ENCODE measurements at places on chromosomes 7 and 10. TPM values are rescaled to one million over a fixed set of nuclear protein-coding genes. Genes with fewer than 3 reads are reported as not detected.

DNA sequence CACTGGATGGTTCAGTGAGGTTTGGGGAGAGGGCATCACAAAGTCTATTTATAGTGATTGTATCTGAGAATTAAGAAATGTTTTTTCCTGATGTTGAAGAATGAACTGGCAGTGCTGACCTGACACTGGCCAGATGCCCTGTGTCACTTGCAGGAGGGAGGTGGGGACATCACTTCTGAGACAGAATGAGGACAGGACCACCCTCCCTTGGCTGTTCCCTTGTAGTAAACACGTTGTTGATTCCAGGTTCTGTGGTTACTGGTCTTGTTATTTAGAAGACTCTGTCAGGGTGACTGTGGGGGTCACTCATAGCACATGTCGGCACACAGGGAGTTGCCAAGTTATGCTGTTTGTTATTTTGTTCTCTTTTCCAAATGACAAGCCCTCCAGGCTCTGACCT is 126.4 kb downstream of the ADCY1 start:
- no peaks in the 10 kb centered on the region for H3K4me1 ChIP-seq
- H3K27me3 ChIP-seq: peaks cover 3% of the 10 kb centered on the region
- no peaks in the 10 kb centered on the region for H3K36me3 ChIP-seq
- DNase-seq: no peak
- no peak overlapping the region for H3K27ac ChIP-seq

- H3K4me3 ChIP-seq: no peak overlapping the region
- no peaks in the 10 kb centered on the region for H3K4me1 ChIP-seq
- H3K27ac ChIP-seq: no peak overlapping the region
- no peaks in the 10 kb centered on the region for H3K36me3 ChIP-seq
- no peaks in the 10 kb centered on the region for H3K27me3 ChIP-seq
- no peak for DNase-seq
Measured at GRCh38 chr7:158372400-158373342, 215.0 kb downstream of the PTPRN2 start.

GRCh38 chr7:151866761-151867655 is 9.9 kb downstream of the PRKAG2 start:
- H3K27ac ChIP-seq: no peak overlapping the region
- no peak overlapping the region for H3K4me3 ChIP-seq
- no peaks in the 10 kb centered on the region for H3K4me1 ChIP-seq
- no peaks in the 10 kb centered on the region for H3K36me3 ChIP-seq
- no peaks in the 10 kb centered on the region for H3K27me3 ChIP-seq

DNA sequence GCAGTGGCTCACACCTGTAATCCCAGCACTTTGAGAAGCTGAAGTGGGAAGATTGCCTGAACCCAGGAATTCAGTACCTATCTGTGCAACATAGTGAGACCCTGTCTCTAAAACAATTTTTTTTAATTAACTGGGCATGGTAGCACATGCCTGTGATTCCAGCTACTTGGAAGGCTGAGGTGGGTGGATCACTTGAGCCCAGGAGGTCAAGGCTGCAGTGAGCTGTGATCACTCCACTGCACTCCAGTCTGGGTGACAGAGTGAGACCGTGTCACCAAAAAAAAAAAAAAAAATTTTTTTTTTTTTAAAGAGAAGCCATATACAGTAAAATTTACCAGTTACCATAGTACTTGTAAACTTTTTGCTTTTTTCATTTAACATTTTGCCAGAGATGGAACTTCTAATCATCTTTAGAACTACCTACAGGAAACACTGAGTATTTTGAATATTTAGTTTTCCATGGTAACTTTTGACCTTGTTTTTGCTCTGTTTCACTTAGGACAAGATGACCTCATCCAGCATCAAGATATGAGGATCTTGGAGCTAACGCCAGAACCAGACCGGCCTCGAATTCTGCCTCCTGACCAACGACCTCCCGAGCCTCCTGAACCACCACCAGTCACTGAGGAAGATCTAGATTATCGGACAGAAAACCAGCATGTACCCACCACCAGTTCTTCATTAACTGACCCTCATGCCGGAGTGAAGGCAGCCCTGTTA is 40.6 kb downstream of the MPLKIP start:
- H3K36me3 ChIP-seq: peaks cover 37% of the 10 kb centered on the region
- H3K4me3 ChIP-seq: no peak overlapping the region
- no peak overlapping the region for H3K27ac ChIP-seq

DNA sequence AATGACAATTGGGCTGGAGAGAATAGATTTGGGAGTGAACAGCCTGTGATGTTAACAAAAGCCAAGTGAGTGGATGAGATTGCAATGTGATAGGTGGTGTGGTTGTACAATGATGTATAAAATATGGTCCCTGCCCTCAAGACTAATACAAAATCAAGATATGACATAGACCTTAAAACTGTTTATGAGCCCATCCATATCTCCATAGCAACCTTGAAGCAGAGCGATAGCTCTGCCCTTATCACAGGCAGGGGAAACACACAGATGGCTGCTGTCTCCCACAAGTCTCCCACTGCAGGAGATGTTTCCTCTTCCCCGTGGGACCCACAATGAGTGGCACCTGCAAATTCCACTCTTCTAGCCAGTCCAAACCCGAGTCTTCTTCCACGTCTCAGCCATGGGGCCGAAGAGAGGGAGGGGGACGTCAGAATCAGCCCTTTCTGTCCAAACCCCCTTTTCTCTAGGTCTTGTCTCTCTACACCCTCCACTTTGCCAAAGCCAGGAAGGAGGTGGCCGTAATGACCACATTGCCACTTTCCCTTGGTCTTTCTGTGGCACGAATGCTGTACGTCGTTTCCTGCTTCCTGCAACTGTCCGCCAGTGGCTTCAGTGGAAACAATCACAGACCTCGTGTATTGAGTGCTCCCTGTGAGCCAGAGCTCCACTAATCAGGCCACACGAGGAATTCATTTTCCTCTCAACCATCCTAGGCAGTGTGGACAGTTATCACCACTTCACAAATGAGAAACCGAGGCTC is 7.5 kb upstream of the TBXAS1 start:
- no peaks in the 10 kb centered on the region for H3K36me3 ChIP-seq
- no peaks in the 10 kb centered on the region for H3K27me3 ChIP-seq
- DNase-seq: no peak

DNA sequence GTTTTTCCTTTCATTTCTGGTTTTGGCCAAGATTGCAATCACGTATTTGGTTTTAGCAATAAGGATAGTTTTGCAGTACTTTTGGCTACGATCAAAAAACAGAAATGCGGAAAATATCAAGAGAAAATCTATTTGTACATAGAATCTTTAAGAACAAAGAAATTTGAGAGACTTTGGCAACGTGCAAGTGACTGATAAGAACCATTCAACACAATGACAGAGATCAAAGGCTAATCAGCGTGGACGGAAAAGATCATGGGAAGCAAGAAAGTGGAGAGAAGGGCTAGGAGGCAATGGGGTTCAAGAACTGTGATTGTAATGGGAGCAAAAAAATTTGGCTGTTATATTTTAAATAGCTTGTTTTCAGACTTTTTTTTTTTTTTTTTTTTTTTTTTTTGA is 16.2 kb upstream of the LRRN3 start:
- no peaks in the 10 kb centered on the region for H3K36me3 ChIP-seq
- peaks cover 15% of the 10 kb centered on the region for H3K4me1 ChIP-seq
- H3K27ac ChIP-seq: no peak overlapping the region
- DNase-seq: no peak
- H3K4me3 ChIP-seq: no peak overlapping the region
- no peaks in the 10 kb centered on the region for H3K27me3 ChIP-seq

- H3K27ac ChIP-seq: peak overlapping the region; percentile 57
- H3K4me3 ChIP-seq: peak overlapping the region; percentile 21
- peak; percentile 80 for DNase-seq
- H3K4me1 ChIP-seq: peaks cover 29% of the 10 kb centered on the region
Measured at GRCh38 chr10:119206603-119207365, 587 bp upstream of the GRK5 start.

GRCh38 chr10:44674536-44675386 is 236.4 kb upstream of the TMEM72 start:
- no peaks in the 10 kb centered on the region for H3K27me3 ChIP-seq
- H3K36me3 ChIP-seq: no peaks in the 10 kb centered on the region
- no peaks in the 10 kb centered on the region for H3K4me1 ChIP-seq
- no peak overlapping the region for H3K4me3 ChIP-seq
- no peak overlapping the region for H3K27ac ChIP-seq

DNA sequence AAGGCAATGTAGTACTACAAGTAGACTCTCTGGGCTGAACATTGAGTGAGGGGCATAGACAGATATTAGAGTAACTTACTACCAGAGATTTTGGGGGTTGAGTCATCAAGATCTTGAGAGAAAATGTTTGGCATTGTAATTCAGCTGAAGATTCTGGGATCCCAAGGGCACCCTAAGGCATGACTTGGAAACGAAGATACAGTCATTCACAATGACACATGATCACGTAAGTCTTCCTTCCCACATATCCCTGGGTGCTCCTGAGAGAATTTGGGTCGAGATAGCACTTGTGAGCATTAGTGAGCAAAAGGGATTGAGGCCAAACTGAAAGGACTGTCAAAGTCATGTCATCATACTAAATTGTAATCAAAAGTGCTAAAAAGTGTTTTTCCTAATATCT is 192.5 kb upstream of the PCLO start:
- no peaks in the 10 kb centered on the region for H3K36me3 ChIP-seq
- H3K27ac ChIP-seq: no peak overlapping the region
- no peaks in the 10 kb centered on the region for H3K27me3 ChIP-seq
- no peak overlapping the region for H3K4me3 ChIP-seq

GRCh38 chr10:84294766-84295447 is 33.5 kb upstream of the CCSER2 start:
- H3K36me3 ChIP-seq: no peaks in the 10 kb centered on the region
- no peaks in the 10 kb centered on the region for H3K27me3 ChIP-seq
- H3K4me1 ChIP-seq: no peaks in the 10 kb centered on the region
- DNase-seq: no peak
- H3K4me3 ChIP-seq: no peak overlapping the region
- no peak overlapping the region for H3K27ac ChIP-seq

DNA sequence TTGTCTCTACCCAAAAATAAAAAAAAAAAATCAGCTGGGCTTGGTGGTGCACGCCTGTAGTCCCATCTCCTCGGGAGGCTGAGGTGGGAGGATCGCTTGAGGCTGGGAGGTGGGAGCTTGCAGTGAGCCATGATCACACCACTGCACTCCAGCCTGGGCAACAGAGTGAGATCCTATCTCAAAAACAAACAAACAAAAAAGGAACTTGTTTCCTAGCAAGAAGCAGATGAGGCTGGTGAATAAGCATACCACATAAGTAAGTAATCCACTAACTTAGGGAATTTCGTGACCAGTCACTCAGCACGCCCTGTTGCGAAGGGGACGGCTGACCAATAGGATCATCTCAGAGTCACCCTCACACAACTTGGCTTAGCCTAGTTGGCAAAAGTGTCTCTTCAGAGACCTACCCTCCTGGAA is 64.6 kb downstream of the CUX1 start:
- DNase-seq: no peak
- H3K27me3 ChIP-seq: no peaks in the 10 kb centered on the region
- peaks cover 28% of the 10 kb centered on the region for H3K4me1 ChIP-seq
- no peak overlapping the region for H3K4me3 ChIP-seq
- no peaks in the 10 kb centered on the region for H3K36me3 ChIP-seq

- no peaks in the 10 kb centered on the region for H3K36me3 ChIP-seq
- H3K27ac ChIP-seq: no peak within 1 kb of the TSS
- no peaks in the 10 kb centered on the region for H3K27me3 ChIP-seq
Measured at GRCh38 chr10:1025683-1026082, at the start of gene IDI2. IDI2 (minus strand) TSS chr10:1025859; CDS start chr10:1024723, 1,136 bp downstream.

DNA sequence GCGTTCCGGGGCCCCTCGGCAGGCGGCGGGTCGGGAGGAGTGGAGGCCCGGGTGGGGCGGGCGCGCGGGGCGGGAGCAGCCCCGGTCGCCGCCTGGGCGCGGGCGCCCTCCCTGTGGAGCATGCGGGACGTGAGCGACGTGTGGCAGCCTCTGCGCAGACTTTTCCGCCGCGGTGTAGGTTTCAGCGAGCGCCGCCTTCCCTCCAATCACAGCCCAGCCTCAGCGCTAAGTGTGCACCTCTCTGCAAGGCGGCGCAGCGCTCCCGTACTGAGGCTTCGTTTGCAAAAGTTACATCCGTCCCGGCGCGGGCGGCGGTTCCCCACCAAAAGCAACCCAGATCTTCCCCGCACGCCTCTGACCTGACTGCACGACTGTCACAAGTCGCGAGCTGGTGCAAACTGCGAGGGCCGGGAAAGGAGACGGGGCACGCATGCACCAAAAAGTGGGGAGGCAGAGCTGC is 1.2 kb upstream of the PFKFB3 start:
- no peaks in the 10 kb centered on the region for H3K36me3 ChIP-seq
- H3K27ac ChIP-seq: no peak overlapping the region
- peak; percentile 65 for DNase-seq

DNA sequence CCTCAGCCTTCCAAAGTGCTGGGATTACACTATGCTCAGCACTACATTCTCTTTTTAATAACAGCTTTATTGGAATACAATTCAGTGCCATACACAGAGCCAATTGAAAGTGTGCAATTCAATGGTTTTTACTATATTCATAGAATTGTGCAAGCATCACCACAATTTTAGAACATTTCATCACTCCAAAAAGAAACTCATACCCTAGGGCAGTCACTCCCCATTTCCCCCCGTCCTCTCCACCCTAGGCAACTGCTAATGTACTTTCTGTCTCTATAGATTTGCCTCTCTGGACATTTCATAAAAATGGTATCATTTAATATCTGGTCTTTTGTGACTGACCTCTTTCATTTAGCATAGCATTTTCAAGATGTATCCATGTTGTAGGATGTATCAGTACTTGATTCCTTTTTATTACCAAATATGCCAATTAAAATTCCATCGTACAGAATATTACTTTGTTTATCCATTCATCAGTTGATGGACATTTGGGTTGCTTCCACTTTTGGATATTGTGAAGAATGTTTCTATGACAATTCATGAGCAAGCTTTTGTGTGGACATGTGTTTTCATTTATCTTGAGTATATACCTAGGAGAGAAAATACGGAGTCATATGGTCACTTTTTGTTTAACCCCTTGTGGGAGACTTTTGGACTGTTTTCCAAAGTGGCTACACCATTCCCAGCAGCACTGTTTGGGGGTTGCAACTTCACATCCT is 6.3 kb upstream of the XPNPEP1 start:
- no peak overlapping the region for H3K4me3 ChIP-seq
- H3K36me3 ChIP-seq: no peaks in the 10 kb centered on the region
- no peak overlapping the region for H3K27ac ChIP-seq
- H3K4me1 ChIP-seq: peaks cover 21% of the 10 kb centered on the region

GRCh38 chr7:141533149-141533949 is 17.9 kb upstream of the AGK start:
- DNase-seq: peak; percentile 28
- H3K4me1 ChIP-seq: no peaks in the 10 kb centered on the region
- H3K36me3 ChIP-seq: no peaks in the 10 kb centered on the region

The METTL27 gene
- polyA plus RNA-seq: not detected

The CPA2 gene
- not detected for polyA plus RNA-seq

The AZGP1 gene
- polyA plus RNA-seq: not detected

The CALN1 gene
- not detected for polyA plus RNA-seq

The TACR2 gene
- polyA plus RNA-seq: not detected

The ADAP1 gene
- 37.7 TPM for polyA plus RNA-seq

The SLC26A5 gene
- polyA plus RNA-seq: not detected
